ENCODE measurements at places on chromosomes 7 and 10.

DNA sequence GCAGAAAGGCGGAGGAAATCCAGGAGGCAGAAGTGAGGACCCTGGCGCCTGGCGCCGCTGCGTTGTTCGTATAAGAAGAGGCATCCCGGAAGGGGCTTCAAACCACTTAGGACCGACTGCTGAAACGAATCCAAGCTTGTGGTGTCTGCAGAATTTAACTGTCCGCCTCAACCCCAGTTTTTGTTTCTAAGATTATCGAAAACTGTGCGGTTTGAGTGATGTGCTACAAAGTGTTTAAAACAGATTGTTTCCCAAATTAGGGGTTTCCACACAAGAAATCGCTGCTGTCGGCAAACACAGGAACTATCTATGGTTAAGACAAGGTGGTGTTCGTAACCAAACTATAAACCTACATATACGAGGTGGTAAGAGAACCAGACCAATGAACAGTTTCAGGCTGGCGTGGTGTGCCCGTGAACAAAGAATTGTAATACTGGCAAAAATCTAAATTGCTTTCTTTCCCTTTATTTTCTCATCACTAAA, 835 bp upstream of the DGKI start:
- DNase-seq: peak; percentile 44

- no peak for DNase-seq
These were observed 28.1 kb downstream of the ELFN1 start for GRCh38 chr7:1698201-1698600.

GRCh38 chr7:28160551-28160991, 20.0 kb downstream of the JAZF1 start:
- no peak for DNase-seq

- DNase-seq: peak; percentile 21
These were observed 23.7 kb downstream of the SRRM3 start for GRCh38 chr7:76225379-76225778.

- DNase-seq: no peak
These were observed 86.2 kb downstream of the ITIH5 start for GRCh38 chr10:7580520-7580919.

GRCh38 chr10:97892506-97892905, 42.9 kb downstream of the GOLGA7B start:
- no peak for DNase-seq

DNA sequence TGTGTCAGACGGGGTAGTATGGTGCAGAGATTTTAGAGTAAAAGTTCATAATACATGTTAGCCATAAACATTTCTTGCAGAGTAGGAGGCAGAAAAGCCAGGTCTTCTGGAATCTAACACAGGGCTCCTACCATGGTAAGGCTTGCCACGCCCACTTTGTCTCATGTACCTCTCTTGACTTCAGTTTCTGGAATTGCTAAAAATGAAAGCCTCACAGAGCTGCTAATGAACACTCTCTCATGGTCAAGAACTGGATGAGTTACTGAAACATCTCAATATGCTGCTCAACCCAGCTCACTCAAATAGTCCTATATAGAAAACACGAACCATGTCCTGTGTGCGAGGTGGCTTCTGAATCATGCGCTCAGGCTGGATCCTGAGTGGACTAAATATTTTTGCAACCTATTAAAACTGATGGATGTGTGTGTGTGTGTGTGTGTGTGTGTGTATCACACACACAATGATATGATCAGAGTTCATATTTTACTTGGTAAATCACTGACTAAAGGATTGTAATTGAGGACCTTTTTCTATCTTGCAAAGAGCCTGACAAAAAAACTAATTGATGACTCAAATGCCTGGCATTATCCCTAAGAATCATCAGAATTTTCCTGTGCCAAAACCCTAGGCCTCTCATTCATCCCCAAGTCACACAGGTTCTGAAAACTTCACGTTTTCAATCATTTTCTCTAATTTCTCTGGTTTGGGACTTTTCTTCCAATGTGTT, 1306.6 kb downstream of the XPNPEP1 start:
- DNase-seq: peak; percentile 23

DNA sequence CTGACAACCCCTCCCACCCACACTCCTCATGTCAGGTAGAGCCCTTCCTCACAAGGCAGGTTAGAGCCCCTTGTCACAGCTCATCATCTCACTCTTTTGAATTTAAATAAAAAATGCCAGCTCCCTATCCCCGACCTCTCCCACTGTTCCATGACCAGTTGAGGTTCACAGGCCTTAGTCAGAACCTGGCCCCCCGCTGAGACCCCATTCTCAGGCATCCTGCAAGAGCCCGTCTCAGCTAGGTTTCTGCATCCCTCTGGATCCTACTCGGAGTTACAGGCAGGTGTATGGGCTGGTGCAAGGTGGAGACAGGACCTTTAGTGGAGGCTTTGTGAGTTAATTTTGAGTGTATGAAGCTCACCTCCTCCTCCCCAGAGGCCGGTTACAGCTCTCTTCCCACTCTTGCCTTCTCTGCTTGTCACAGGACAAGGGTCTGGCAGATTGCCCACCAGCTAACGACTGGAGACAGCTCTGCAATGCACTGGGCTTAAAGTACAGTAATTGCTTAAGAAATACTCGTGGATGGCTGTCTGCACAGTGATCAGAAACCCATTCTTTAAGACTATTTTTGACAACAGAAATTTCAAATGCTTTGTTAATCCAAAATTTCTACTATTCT, 394.9 kb upstream of the DPP6 start:
- DNase-seq: no peak

GRCh38 chr10:11331046-11331577, 280.3 kb downstream of the USP6NL start:
- DNase-seq: no peak

DNA sequence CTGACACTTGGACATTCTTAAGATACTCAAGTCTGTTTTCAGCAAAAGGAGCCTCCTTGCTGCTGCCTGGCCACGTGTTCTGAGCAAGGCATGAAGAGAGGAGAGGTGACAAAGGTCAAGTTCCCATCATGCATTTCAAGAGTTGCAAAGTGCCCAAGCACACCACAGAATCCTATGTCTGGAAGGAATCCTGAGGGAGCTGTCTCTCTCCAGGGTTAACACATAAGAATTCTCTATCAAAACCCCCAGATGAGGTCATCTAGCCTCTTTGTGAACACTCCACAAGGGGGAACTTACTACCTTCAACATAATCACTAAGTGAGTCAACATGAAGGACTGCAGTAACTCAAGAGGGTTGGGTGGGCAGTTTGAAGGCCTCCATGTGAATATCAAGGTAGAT, 155.5 kb downstream of the RNF216 start:
- DNase-seq: peak; percentile 91

DNA sequence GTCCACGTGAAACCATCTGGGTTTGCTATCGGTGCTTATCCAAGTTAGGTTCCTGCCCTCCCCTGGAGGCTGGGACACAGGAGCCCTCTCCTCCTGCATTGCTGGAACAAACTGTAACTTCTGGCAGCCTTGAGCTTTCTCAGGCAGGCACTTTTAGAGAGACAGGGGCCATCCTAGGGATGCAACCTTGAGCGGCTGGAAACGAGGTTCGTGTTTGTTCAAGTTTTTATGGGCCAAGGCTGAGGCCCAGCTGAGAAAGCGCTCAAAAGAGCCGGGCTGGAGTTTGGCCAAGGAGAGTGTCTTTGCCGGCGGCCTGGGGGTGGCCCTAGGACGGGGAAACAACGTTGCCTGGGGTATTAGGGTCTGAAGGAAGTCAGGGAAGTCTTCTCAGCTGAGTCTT, 5.5 kb upstream of the MMD2 start:
- no peak for DNase-seq
